ENCODE measurements at places on chromosomes 6 and 20.
A peak's percentile ranks its signal among the peaks of the same experiment; 100 is the strongest.

DNA sequence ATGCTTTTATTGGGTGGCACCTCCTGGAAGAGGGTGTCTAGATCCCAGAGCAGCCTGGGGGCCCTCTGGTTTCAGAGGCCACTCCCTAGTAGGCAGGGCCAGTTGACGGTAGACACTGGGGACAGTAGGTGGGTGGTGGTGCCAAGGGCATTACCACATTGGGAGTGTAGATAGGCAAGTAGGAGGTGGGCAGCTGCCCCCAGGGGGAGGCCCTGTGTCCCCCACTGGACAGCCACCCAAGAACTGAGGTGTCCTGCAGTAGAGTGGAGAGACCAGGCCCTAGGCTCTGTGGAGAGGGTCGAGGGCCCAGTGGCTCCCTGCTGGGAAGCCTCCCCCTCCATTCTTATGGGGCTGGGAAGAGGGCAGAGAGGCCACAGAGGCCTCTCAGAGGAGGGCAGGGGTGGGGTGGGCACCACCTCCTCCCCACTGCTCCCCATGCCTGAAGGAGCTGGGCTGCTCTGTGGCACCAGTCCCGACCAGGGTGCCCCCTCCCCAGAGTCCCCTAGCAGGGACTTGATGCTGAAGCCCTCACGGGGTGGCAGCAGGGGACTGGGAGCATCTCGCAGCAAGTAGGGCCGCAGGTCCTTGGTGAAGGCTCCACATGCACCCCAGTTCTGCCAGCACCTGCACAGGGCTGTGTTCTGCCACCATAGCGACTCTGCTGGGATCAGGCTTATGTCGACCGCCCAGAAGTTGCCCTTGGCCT, 305.0 kb upstream of the KCNQ5 start:
- DNase-seq = no peak

DNA sequence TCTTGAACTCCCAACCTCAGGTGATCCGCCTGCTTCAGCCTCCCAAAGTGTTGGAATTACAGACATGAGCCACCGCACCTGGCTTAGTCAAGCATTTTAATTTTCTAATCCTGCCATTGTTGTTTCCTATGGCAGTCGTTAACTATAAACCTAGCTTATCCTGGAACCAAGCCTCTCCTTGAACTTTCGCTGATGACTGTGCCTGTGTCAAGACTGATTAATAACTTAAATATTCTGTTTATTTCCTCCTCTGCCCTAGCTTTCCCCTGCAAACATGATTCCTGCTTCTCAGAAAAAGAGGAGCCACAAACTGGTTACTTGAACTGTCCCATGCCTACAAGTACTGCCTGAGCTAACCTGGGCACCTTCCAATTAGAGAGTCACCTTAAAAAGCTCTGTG, 1.5 kb downstream of the VNN1 start:
- DNase-seq = no peak

DNA sequence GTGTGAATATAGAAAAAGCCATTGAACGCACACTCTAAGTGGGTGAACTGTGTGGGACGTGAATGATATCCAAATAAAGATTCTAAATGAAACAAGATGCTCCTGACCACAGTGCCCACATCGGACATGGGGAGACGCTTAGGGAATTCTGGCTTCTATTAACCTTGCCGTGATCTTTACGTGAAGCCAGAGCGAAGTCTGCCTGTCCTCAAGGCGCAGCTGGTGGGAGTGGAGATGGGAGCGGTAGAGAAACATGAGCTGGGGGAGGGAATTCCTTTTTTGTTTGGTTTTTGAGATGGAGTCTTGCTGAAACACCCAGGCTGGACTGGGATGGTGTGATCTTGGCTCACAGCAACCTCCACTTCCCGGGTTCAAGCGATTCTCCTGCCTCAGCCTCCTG, 46.0 kb downstream of the VSTM2L start:
- no peak for DNase-seq

DNA sequence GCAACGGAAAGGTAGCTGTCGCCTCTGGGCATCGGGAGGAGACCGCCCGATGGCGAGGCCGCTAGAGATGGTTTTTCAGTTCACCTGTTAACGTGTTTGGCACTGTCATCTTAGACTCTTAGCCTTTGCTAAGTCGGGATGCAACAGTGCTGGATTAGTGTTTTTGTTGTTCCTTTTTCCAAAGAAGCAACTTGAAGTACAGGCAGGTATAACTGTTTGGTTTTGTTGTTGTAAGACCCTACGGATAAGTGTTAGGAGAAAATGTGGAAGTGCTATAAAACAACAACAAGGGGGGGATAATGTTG, 723 bp downstream of the MANEA start:
- DNase-seq = no peak

GRCh38 chr6:108699290-108700041, 138.7 kb downstream of the FOXO3 start:
- DNase-seq = no peak

GRCh38 chr6:69019832-69020231, 384.8 kb downstream of the ADGRB3 start:
- DNase-seq = peak; percentile 17

DNA sequence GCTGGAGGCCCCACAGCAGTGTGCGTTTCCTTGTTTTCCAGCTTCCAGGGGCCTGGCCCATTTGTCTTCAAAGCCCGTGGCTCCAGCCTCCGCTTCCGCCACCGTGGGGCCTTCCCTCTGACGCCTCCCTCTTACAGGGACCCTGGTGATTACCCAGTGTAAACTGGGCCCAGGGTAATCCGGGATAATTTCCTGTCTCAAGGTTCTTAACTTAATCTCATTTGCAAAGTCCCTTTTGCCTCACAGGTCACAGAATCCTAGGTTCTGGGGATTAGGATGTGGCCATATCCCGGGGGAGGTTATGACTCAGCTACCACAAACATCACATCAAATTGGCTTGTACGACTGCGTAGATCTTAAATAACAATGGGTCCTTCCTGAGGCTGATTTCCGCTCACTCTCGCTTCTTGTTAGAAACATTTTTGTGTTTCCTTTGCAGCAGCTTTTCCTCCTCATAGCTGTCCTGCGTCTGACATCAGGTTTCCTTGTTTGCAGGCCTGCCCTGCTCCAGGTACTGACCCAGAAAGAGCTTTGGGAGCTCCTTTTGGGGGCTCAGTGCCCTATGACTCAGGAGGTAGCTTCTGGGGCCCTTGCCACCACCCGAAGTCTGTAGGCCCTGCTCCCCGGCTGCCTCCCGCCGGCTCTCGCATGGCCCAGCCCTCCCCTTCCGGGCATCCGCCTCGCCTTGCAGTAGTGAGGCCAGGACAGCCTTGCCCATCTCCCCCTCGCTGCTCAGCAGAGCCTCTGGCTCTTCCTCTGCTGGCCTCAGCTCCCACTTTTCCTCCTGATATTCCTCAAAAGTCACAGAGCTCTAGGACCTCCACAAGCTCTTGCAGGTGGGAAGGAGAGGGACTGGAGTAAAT, 100.5 kb downstream of the ERMARD start:
- DNase-seq = no peak

GRCh38 chr6:122184401-122184827, 215.0 kb upstream of the HSF2 start:
- no peak for DNase-seq

- no peak for DNase-seq
Measured at GRCh38 chr6:79810871-79811270, 136.5 kb downstream of the ELOVL4 start.

- no peak for DNase-seq
Measured at GRCh38 chr6:31336896-31337496, 20.0 kb downstream of the HLA-B start.

DNA sequence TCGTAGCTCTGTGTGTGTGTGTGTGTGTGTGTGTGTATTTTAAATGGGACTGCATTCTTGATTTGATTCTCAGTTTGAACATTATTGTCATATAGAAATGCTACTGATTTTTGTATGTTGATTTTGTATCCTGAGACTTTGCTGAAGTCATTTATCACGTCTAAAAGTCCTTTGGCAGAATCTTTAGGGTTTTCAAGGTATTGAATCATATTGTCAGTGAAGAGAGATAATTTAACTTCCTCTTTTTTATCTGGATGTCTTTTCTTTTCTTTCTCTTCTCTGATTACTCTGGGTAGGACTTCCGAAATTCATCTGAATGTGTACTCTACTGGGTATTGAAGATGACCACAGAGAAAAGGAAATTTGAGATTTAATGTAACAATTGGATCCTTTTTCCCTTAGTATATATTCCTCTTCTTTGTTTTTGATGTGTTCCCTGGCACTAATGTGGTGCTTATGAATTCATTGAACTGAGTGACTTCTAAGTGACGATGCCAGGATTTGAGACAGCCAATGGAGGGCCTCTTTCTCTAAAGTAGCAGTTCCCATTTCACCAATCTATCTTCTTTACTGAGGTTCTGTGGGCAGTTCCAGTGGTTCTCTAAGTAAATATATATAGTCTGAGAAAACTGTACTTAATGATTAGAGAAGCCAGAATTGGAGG, 47.6 kb downstream of the TNFAIP3 start:
- no peak for DNase-seq

- DNase-seq = no peak
Measured at GRCh38 chr6:35683267-35683666, 5.4 kb downstream of the FKBP5 start.

DNA sequence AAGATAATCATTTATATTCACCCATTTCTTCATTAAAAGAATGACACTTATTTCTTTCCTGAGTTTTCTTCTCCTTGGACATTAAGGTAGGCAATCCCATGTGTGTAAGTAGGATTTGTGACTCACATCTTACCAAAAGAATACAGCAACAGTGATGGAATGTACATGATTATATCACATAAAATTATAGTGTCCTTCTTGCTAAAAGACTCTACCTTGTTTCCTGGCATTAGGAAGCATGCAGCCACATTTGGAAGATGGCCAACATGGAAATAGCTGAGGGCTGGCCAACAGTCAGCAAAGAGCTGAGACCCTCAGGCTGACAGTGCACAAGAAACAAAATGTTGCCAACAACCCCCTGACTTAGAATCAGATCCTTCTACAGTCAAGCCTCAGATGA, 327.9 kb upstream of the MARCKS start:
- no peak for DNase-seq

DNA sequence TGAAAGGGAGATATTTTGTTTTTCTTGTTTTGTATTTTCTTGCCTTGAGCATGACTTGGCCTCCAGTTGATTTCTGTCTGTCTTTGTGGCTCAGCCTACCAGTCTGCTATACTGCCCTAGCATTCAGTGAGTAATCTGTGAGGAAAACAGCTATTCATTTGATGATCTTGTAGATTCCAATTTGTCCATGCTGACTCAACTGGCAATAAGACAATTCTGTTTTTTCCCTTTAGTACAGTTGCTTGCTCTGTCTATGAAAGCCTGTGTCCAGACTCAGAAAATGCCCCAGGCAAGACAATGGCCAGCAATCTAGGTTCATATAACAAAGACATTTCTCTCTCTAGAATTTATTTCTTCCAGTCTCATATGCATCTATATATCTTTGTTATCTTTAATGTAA, 10.9 kb upstream of the SOX4 start:
- no peak for DNase-seq

GRCh38 chr6:163759542-163759941, 345.0 kb downstream of the QKI start:
- no peak for DNase-seq

DNA sequence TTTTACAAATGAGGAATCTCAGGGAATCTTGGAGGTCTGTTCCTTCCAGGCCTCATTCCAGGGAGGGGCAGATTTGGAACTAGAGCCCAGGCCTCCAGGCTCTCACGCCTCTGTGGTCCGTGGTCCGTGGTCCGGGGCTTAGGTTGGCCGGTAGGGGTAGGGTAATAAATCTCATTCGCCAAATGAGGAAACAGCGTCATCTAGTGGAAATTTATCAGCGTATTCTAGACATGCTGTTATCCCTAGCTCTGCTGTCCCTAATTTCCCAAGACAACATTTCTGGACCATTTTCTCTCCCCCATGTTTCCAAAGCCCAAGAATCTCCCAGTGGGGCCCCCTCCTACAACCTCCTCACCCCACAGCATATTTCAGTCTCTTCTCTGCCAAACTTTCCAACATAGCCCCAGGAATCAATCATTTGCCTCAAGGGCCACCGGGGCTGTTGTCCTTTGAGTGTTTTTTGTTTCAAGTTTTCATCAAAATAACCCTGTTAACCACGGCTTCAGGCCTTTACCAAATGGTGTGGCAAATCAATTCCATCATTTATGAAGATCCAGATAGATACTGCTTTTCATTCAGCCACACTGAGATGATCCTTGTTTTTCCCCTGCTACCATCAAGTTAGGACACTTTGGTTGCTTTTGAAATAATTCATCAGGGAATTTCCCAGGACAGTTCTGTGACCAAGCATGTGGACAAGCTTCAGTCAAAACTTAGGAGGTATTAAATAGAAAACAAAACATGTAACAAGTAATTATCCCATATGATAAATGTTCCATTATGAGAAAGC, 126.8 kb downstream of the ALDH8A1 start:
- DNase-seq = peak; percentile 64

DNA sequence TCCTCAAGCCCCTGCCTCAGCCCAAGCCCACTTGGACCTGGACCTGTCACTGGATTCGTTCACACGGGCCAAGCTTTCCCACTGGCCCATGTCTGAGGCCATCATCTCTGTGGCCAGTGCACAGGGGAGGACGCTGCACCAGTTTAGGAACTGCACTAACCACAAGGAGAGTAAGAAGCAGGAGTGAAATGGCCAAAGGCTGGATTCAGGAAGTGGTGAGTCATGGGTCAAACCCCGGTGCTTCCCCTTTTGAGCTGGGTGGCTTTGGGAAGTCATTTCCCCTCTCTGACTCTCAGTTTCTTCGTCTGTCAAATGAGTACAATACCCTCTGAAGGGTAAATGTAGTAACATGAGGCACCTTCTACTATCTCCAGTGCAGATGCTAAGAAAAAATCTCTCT, 87.9 kb downstream of the CD40 start:
- DNase-seq = no peak

DNA sequence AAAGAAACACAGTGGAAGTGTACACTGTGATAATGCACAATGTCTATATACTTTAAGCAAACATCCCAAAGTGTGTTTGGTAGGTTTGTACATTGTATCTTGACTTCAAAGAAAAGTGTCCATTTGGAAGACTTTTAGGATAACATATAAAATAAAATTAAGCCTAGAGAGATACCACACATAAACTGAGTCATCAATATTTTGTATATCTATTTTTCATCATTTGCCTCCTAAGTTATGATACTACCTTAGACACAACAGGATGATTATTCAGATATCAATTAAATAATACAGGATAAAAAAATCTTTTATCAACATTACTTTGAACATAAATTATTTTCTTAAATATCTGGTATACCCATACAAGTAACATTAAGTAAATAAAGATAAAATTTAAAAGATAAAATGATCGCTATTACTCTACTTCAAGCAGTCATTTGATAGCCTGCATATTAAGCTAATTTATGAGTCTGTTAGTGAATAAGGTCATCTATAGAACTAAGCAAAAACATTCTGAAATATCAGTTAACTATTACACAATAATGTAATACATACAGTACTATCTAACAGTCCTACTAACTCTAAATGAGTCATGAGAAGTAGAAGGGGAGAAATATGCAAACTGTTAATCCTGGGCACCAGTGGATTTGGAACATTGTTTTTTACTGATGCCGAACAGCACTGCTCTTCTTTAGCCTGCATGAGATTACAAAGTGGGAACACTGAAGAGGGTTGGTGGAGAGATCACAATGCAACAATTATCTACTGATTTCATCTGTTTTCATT, 158.4 kb upstream of the SIM1 start:
- DNase-seq = peak; percentile 39

All from skeletal muscle cell (primary cell).